ENCODE measurements at places on chromosomes 3 and 15. TPM values are rescaled to one million over a fixed set of nuclear protein-coding genes. Genes with fewer than 3 reads are reported as not detected.

SYNPR gene
- 0.46 TPM for total RNA-seq

GRCh38 chr15:34701536-34701935 is 53.3 kb downstream of the GJD2 start:
- no peak for DNase-seq

TRIM59 gene
- 0.51 TPM for total RNA-seq

PLSCR5 gene
- total RNA-seq: not detected

DNA sequence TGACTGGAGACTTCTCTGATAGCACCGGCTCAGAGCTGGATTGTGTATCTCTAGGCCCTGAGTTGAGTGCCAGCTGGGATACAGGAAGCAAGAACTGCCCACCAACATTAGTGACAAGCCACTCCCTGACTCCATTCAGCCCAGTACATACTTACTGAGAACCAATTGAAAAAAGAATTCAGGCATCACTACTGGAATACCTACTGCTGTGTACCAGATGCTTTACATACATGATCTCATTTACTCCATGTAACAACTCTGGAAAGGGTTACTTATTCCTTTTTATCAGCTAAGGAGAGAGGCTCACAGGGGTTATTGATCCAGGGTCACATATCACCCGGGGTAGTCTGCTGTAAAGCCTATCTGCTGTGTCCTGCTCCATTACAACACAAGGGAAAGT is 1.3 kb upstream of the SYN2 start:
- DNase-seq: no peak

- DNase-seq: no peak
Measured at GRCh38 chr3:37963016-37963415, 27.6 kb upstream of the VILL start.
